CD14-positive monocyte (primary cell): ENCODE measurements at places on chromosomes 11 and 22.
A peak's percentile ranks its signal among the peaks of the same experiment; 100 is the strongest.

GRCh38 chr22:33006220-33006954, 51.8 kb downstream of the SYN3 start:
- DNase-seq = no peak

GRCh38 chr22:45722006-45722405, 50.4 kb downstream of the ATXN10 start:
- no peak for DNase-seq

- no peak for DNase-seq
Measured at GRCh38 chr11:66291303-66291705, 390 bp upstream of the TMEM151A start.

- DNase-seq = no peak
Measured at GRCh38 chr11:69249311-69250185, 44.4 kb upstream of the MYEOV start.

GRCh38 chr11:95933594-95933993, 9.7 kb upstream of the MTMR2 start:
- no peak for DNase-seq

- peak; percentile 80 for DNase-seq
Measured at GRCh38 chr11:62024936-62025486, 57.6 kb upstream of the FTH1 start.

DNA sequence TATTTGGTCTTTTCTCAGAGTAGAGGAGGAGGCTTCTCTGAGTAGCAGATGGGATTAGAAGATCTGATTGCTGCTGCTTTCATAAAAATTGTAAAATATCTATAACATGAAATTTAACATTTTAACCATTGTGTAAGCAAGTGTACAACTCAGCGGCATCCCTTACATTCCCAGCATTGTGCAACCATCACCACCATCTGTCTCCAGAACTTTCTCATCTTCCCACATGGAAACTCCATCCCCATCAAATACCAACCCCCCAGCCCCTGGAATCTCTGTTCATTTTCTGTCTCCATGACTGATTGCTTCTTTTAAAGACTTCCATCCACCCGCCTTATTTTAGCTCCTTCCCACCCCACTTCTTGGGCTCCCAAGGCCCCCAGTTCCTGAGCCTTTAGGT, 32.3 kb downstream of the MRGPRD start:
- no peak for DNase-seq

DNA sequence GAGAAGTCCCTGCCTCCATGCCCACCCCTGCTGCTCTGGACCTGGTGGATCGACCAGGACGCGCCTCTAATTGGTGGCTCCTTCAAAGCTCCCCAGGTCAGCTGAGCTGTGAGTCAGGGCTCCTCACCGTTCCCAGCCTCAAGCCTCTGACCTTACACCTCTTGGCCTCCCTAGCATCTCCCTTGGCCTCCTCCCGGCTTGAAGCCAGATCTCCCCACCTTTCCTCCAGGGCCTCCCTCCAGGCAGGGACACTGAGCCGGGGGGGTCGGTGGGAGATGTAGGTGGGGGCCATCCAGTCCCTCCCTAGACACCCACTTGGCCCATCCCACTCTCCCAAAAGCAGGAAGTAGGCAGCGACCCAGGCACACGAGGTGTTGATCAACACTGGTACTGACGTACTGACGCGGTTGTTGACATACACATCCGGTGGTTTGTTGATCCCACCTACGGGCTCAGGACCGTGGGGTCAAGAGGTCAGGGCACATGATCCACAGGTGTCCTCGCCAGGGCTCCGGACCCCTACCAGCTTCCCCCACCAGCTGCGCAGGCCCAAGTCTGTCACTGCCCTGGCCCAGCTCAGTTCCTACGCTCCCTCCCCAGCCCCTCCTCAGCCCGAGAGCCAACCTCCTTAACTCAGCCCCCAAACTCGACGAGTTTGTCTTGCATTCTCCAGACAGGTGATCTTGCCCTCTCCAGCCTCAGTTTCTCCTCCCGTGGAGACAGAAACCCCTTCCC, 802 bp downstream of the ATG2A start:
- DNase-seq = peak; percentile 77

DNA sequence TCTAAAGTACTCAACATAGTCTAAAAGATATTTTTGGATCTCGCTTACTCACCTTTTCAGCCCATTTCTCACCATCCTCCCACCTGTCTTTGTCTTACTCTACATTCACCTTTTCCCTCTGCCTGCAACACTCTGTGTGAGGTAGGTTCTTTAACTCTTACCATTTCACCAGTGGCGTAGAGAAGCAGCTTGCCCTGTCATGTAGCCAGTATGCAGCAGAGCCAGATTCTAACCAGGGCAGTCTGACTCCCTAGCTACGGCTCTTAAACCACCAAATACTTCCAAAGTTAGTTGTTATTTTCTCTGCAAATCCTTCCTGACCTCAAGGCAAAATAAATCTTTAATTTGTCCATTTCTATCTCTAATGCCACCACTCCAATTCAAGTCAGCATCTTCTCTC, 7.5 kb downstream of the ALG8 start:
- no peak for DNase-seq

DNA sequence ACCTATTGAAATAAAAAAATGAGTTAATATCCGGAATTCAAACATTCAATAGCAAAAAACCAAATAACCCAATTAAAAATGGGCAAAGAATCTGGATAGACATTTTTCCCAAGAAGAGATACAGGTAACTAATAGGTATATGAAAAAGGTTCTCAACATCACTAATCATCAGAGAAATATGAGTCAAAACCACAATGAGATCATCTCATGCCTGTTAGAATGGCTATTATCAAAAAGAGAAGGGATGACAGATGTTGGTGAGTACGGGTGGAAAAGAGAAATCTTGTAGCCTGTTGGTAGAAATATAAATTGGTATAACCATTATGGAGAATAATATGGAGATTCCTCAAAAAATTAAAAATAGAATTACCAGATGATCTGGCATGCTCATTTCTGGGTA, 26.9 kb upstream of the OR6M1 start:
- no peak for DNase-seq

DNA sequence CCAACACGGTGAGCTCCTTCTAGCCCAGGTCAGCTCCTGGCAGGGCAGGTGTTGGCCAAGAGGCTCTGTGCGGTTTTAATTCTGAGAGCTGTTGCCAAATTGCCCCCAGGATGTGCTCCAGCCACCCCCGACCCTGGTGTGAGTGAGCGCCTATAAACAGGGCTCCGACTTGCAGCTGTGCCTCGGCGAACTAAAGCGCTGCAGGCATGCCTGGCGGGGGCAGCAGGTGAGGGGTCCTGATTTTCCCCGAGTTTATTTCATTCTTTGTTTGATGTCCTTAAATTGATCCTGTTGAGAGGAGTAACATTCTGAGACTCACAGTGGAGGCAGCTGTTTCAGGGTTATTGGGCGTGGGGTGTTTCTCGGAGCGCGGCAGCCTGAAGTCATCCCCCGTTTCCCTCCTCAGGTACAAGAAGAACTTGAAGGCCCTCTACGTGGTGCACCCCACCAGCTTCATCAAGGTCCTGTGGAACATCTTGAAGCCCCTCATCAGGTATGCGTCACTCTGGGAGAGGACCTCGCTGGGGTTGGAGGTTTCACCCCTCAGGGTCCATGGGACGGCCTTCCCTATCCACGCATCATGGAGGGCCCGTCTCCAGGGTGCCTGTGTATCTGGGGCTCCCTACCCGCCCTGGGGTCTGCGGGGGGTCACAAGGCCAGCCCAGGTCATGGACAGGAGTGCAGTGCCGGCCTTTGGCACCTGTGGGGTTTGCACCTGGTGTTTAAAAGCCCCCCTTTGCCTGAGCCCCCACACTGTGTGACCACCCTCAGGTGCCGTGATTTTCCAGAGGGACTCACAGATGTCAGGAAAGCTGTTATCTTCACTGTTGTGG, 62.1 kb downstream of the ARHGAP8 start:
- no peak for DNase-seq

GRCh38 chr11:64931290-64931689, 4.4 kb downstream of the GPHA2 start:
- no peak for DNase-seq

DNA sequence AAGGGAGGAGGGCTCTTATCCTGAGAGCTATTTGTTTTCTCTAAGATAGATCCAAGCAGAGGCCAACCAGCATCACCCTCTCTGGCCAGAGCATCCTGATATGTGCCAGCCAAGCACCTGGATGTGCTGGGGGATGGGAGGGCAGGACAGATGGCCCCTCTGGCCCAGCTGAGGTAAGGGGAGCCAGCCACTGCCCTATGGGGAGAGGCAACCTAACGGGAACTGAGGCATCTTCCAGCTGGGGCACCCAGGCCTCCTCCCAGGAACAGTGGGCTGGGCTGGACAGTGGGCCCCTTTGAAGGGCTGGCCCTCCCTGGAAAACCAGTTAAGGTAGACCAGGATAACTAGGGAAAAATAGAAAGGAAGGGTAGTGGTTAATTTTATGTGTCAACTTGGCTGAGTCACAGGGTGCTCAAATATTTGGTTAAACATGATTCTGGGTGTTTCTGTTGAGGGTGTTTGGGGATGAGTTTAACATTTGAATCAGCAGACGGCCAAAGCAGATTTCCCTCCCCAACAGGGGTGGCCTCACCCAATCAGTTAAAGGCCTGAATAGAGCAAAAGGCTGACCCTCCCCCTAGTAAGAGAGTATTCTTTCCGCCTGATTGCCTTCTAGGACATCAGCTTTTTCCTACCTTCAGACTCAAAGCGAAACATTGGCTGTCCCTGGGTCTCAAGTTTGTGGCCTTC, 595.1 kb downstream of the BUD13 start:
- DNase-seq = no peak

- DNase-seq = no peak
Measured at GRCh38 chr11:25758145-25758661, 573.7 kb upstream of the ANO3 start.

- no peak for DNase-seq
Measured at GRCh38 chr11:129289350-129290040, 86.2 kb upstream of the BARX2 start.

GRCh38 chr11:60953781-60954180, 1.8 kb upstream of the SLC15A3 start:
- DNase-seq = peak; percentile 94

GRCh38 chr11:88384669-88385005, 47.1 kb upstream of the CTSC start:
- DNase-seq = no peak

- DNase-seq = peak; percentile 73
Measured at GRCh38 chr11:67583247-67584204, at the start of gene GSTP1. GSTP1 (plus strand) TSS chr11:67583812; CDS start chr11:67583844, 32 bp downstream.

GRCh38 chr11:29024386-29024785, 916.2 kb downstream of the METTL15 start:
- DNase-seq = no peak
